NCI-H446 (cell line): ENCODE measurements at places on chromosomes 11 and 22.

GRCh38 chr22:31871480-31871879 is 72.9 kb upstream of the YWHAH start:
- DNase-seq = no peak

- DNase-seq = no peak
Measured at GRCh38 chr11:9577556-9577955, 4.1 kb downstream of the WEE1 start.

DNA sequence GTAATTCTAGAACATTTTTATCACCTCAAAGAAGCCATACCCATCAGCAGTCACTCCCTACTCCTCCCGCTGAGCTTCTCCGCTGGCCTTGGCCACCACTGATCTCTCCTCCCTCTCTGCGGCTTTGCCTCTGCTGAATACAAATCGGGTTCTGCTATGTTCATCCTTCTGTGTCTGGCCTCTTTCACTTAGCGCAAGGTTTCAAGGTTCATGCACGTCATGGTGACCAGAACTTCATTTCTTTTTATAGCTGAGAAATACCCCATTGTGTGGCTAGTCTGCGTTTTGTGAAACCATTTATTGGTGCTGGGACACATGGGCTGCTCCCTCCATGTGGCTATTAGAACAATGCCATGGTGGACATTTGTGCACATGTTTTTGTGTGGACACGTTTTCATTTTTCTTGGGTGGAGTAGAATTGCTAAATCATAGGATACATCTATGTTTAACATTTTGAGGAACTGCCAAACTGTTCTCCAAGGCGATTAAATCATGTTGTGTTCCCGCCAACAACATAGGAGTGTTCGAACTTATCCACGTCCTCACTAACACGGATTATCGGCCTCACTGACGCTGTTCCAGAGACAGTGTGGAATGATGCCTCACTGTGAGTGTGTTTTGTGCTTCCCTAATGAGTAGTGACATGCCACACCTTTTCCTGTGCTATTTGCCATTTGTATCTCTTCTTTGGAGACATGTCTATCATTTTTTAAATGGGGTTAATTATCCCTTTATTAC is 24.2 kb upstream of the KRTAP5-6 start:
- no peak for DNase-seq

- no peak for DNase-seq
Measured at GRCh38 chr11:41118521-41118920, 340.9 kb downstream of the LRRC4C start.

- no peak for DNase-seq
Measured at GRCh38 chr11:8023831-8024555, 36.9 kb downstream of the EIF3F start.

- no peak for DNase-seq
Measured at GRCh38 chr11:40246983-40247382, 1212.5 kb downstream of the LRRC4C start.

GRCh38 chr11:86636275-86636674 is 36.1 kb downstream of the ME3 start:
- no peak for DNase-seq

DNA sequence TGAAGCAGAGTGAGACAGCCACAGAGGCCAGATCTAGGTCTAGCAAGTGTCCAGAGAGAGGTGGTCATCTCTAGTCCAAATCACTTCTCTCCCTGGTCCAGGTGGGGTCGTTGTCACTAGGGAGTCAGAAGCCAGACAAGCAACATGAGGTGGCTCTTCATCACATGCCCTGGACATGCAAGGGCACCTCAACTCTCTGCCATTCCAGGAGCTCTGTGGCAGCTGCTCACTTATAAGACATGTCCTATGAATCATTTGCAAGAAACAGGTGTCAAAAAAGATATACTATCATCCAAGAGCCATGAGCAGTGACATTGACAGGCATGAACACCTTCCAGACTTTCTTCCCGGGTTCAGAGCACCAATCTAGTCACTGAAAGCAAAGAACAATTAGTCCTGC is 130.8 kb downstream of the GALNT18 start:
- no peak for DNase-seq

DNA sequence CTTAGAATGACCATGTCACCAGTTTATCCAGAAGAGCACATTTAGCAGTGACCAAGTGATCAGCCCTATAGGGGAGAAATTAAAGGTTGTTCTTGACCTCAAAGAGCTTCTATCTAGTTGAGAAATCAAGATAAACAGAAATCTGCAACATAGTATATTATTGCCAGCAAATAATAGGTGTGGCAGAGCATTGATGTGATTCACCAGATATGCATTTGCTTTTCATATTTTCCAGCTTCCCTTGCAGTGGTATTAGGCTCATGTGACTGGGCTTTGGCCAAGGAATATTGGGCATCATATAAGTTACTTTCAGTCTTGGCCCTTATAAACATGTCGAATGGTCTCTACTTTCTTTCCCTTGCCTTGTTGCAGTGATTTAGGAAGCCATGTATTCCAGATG is 34.5 kb downstream of the COMMD9 start:
- DNase-seq = no peak

- DNase-seq = no peak
Measured at GRCh38 chr11:47185305-47186075, 744 bp downstream of the PACSIN3 start.

GRCh38 chr22:48855593-48856307 is 971.9 kb downstream of the BRD1 start:
- DNase-seq = no peak

GRCh38 chr11:1753229-1753928 is 3.0 kb upstream of the IFITM10 start:
- DNase-seq = no peak

GRCh38 chr11:6393989-6394670 is 3.9 kb downstream of the SMPD1 start:
- no peak for DNase-seq

- DNase-seq = no peak
Measured at GRCh38 chr11:106311531-106312230, 234.2 kb downstream of the AASDHPPT start.

GRCh38 chr11:101390539-101390938 is 193.3 kb downstream of the TRPC6 start:
- DNase-seq = no peak
